ENCODE measurements at places on chromosomes 7 and 10. TPM values are rescaled to one million over a fixed set of nuclear protein-coding genes. Genes with fewer than 3 reads are reported as not detected.

The FAM171A1 gene
- total RNA-seq: 10.3 TPM

The CARD11 gene
- total RNA-seq: 0.22 TPM

GRCh38 chr7:29641651-29642050 lies 78.0 kb downstream of the PRR15 start:
- no peak for DNase-seq

GRCh38 chr10:26486304-26486703 lies 48.2 kb downstream of the APBB1IP start:
- DNase-seq: no peak

DNA sequence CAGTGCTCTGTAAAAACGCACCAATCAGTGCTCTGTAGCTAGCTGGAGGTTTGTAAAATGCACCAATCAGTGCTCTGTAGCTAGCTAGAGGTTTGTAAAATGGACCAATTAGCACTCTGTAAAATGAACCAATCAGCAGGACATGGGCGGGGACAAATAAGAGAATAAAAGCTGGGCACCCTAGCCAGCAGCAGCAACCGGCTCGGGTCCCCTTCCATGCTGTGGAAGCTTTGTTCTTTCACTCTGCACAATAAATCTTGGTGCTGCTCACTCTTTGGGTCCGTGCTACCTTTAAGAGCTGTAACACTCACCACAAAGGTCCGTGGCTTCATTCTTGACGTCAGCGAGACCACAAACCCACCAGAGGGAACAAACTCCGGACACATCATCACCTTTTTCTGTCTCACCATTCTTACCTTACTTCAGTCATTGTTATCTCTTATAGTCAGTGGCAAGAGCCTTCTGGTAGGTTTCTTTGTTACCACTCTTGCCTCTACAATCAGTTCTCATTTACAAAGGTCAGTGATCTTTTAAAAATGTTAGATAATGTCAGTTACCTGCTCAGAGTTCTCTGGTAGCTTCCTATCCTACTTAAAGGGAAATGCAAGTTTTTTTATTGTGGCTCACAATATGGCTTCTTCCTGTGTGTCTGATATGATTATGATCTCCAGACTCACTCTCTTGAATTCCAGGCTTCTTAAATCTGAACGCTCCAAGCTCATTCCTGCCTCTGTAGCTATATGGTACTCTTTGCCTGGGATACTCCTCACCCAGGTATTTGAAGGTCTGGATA lies 4.5 kb downstream of the STAM start:
- DNase-seq: no peak

GRCh38 chr10:124354411-124355382 lies 64.0 kb downstream of the OAT start:
- DNase-seq: peak; percentile 83

DNA sequence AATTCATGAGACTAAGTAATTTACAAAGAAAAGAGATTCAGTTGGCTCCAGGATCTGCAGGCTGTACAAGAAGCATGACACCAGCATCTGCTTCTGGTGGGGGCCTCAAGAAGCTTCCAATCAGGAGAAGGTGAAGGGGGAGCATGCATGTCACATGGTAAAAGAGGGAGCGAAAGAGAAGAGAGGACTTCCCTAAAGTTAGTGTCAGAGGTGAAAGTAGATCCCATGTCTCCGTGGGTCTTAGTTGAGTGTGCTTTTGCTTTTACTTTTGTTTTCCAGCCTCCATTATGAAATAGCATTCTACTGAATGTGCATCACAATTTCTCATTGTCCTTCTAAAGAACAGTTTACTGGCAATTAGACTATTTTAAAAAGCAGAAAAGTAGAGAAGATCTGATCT lies 213.6 kb upstream of the FZD1 start:
- DNase-seq: no peak

Measured in Right ventricle myocardium superior (tissue), 1 donor.